Mammary epithelial cell (primary cell): ENCODE measurements at places on chromosomes 11 and 22. TPM values are rescaled to one million over a fixed set of nuclear protein-coding genes. Genes with fewer than 3 reads are reported as not detected.

DNA sequence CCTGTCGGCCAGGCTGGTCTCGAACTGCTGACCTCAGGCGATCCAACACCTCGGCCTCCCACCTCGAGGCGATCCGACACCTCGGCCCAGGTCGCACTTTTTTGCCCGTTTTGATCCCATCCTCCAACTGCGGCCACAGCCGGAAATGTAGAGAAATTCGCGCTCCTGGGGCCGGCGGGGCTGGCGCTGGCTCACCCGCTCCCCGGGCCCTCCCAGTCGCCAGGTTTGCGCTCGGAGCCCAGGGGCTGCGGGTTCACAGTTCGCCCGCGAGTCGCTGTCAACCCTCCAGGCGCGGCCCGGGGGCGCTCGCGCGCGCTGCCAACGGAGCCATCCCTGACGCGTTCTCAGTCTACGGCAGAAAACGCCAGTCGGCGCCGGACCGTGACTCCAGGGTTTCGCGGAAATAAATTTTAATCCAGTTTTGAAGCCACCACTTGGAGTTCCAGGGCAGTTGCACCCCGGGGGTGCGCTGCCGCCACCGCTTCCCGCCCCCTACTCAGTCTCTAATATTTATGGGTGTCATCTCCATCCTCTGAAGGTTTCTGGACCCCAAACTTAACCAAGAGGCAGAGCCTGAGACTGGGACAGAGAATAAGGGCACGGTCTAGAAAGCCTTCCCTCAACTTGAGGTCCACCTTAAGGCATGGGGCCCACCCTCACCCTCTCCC, 1.5 kb upstream of the KLHDC7B start:
- no peak for DNase-seq

DNA sequence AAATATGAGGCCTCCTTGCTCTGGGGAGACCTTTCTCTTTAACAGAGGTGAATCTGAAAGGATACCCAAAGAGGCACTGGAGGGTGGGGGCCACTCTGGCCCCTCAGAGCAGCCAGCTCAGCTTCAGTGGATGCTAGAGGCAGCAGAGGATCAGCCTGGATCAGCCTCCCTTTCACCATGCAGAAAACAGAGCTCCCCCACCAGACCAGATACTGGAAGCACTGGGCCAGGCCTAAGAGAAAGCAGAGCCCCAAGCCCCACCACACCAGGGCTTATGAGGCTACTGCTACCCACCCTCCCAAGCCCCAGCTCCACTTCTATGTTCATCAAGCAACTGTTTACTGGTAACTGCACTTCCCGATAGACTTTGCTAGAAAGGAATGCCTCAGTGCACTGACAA, 4.0 kb upstream of the SLC43A3 start:
- no peak for DNase-seq

DNA sequence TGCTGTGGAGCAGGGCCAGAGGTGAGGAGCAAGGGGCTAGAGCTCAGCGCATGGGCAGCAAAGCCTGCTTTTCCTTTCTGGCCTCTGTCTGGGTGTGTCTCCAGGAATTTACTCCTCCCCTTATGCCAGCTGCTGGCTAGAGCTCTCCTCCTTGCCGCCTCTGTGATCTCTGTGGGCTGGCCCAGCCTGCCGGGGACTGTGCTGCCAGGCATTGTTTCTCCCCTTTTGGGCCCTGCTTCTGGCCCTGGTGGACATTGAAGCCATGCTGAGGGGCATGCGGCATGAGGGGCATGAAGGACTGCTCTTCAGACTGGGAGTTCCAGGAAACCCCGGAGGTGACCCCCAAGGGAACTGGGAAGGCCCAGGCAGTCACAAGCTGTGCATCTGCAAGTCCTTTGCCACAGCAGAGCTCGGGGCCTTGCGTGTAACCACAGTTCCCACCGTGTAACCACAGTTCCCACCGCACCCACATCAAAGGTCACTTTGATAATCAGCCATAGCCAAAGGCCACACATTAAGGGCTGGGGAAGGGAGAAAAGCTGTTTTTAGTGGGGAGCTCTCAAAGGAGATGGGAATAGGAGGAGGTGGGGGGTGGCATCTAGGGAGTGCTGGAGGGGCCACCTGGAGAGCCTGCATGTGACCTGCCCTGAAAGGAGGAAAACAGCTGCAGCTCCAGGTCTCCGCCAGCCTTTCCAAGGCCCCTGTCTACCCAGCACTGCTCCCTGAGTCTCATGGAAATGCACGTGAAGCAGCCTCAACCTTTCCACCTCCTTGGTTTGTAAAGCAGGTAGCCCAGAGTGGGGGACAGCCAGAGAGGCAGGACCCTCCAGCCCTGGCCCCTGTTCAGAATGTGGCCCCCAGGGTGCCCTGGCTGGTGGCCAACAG, 62.3 kb downstream of the PPFIBP2 start:
- no peak for DNase-seq

- peak; percentile 29 for DNase-seq
Observed at GRCh38 chr22:20206709-20207215, 55.9 kb upstream of the CCDC188 start.

DNA sequence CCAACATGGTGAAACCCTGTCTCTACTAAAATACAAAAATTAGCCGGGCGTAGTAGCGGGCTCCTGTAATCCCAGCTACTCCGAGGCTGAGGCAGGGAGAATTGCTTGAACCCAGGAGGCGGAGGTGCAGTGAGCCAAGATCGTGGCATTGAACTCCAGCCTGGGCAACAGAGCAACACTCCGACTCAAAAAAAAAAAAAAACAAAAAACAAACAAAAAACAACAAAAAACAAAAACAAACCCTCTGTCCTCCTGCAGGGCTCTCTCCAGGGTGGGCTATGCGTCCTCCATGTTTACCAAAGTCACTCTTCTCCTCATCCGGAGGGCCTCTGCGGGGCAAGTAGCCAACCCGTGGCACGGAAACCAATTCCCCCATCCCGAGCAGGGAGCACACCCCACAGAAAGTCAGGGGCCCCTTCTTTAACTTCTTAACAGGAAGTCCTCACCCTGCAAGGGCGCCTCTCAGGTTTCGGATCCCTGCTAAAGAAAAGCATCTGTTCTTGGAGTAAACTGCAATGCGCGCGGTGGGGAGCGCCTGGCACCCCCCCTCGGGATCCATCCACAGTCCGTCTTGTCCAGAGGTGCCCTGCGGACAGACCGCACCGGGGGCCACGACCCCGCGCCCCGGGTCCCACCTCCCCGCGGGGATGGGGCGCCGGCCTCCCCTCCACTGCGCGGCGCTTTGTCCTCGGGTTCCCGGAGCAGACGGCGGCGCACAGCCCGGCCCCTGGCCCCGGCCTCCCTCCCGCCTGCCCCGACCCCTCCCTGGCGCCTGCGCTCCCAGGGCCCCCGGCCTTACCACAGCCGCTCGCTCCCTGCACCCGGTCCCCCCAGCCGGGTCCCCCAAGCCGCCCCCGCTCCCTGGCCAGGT, 712 bp downstream of the CERK start:
- no peak for DNase-seq

DNA sequence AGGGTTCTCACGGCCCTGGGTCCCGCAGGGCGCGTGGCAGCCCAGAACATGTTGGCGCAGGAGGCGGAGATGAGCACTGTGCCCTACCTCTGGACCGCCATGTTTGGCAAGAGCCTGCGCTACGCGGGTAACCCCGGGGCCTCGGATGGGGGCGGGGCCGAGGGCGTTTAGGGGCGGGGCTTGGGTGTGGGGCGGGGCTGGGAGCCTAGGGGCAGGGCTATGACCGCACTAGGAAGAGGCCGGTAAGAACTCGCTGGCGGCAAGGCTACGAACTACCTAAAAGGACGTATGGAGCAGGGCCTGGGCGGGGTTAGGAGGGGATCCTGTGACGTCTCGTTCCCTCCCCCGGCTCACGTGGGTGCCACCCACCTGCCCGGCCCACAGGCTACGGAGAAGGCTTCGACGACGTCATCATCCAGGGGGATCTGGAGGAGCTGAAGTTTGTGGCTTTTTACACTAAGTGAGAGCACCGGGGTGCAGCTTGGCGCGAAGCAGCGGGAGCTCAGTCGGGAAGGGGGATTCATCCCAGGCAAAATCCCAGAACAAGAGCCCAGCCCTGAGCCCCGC, 2.8 kb upstream of the LZTR1 start:
- peak; percentile 43 for DNase-seq

DNA sequence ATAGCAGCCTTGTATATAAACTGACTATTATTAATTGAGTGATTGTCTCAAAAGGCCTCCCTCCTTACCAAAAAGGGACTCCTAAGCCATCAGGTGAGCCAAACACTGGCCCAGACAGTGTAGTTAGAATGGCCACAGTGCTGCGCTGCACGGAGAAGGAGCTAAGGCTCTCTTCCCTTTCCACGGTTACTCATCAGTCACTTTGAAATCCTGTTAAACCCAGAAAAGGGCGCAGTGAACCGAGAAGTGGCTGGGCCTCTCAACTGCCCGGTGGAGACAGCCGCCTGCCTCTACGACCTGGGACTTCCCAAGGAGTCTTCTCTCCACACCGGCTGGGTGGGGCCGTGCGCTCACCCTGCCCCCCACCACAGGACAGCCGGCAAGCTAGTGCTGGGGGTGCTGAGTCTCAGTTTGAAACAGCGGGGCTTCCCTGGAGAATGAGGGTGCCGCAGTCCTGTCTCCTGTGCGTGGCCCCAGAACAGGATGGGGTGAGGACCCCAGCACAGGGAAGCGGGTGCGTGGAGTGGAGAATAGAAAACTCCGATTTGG, 1.3 kb downstream of the MYH9 start:
- DNase-seq = no peak

Gene CSF2RB
- total RNA-seq = not detected in 2 replicates

GRCh38 chr11:71458146-71459070, 5.4 kb downstream of the NADSYN1 start:
- DNase-seq = peak; percentile 14

DNA sequence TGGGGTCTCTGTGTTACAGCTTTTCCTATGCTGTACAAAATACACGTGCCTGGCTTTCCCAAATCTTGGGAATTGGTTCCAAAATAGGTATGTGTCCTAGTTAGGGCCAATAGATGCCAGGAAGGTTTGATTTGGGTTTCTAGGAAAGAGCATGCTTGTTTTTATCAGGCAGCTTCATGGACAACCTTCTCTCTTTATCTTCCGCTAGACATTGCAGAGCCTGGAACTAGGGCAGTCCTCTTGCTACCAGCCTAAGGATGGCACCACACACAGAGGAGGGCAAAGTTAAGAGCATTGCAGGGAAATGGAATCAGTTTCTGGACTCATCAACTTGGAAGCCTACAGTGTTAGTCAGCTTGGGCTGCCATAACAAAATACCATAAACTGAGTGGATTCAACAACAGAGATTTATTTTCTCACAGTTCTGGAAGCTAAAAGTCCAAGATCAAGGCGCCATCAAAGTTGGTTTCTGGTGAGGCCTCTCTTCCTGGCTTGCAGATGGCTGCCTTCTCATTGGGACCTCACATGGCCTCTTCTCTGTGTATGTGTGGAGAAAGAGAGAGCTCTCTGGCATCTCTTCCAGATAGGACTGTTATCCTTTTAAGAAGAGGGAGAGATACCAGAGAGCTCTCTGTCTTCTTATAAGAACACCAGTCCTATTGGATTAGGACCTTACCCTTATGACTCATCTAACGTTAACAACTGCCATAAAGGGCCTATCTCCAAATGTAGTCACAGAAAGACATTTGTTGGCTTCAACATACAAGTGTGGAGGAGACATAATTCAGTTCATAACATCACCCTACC, 27.3 kb upstream of the CREB3L1 start:
- no peak for DNase-seq

GRCh38 chr11:110434952-110435779, 5.4 kb downstream of the FDX1 start:
- peak; percentile 22 for DNase-seq

GRCh38 chr11:68724293-68724692, 27.0 kb downstream of the TESMIN start:
- DNase-seq = no peak

DNA sequence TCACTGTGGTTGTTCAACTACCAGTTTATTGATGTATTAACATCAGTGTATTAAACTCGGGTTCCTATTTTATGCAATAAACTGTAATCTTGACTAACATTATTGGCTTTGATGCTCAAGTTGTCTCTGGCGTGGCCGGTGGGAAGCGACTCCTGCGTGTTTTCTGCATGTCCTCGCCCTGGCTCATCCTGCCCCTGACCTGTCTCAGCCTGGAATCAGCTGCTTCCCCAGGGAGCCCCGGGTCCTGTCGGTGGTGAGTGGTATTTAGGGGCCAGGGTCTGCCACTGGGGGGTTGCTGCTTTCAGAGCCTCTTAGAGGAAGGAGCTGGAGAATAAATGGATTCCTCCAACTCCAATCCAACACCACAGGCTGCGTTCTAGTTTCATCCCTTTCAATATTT, 22.5 kb downstream of the IFITM10 start:
- no peak for DNase-seq
